ENCODE measurements at places on chromosomes 11 and 22. TPM values are rescaled to one million over a fixed set of nuclear protein-coding genes. Genes with fewer than 3 reads are reported as not detected.

The ATG13 gene
- total RNA-seq = 71.1 TPM

The E2F8 gene
- total RNA-seq = 11.5 TPM

The VPS37C gene
- 16.6 TPM for total RNA-seq

The MYBPC3 gene
- not detected for total RNA-seq

The C11orf86 gene
- total RNA-seq = not detected

The PRCP gene
- 49.1 TPM for total RNA-seq

The A4GALT gene
- 3.5 TPM for total RNA-seq

The OR51I1 gene
- not detected for total RNA-seq

The OR5M10 gene
- not detected for total RNA-seq

The C11orf97 gene
- not detected for total RNA-seq

Data from G401 (cell line).